ENCODE measurements at places on chromosomes 5 and 9.

DNA sequence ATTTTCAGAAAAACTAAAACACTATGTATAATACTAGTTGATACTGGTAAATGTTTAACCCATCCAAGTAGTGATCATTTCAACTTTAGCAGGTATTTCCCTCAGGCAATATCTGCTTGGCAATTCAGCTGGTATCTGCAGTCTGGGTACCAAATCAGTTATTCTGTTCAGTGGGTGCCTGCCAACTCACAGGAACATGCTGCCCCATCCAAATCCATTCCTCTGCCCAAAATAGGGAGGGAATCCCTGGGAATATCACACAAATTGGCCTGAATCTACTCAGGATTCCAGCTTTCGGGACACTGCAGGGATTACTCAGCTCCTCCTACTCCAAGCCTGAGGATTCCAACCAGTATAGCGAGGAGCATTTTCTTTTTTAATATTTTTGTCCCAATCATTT, 61.7 kb upstream of the PDE4D start:
- no peak for DNase-seq

DNA sequence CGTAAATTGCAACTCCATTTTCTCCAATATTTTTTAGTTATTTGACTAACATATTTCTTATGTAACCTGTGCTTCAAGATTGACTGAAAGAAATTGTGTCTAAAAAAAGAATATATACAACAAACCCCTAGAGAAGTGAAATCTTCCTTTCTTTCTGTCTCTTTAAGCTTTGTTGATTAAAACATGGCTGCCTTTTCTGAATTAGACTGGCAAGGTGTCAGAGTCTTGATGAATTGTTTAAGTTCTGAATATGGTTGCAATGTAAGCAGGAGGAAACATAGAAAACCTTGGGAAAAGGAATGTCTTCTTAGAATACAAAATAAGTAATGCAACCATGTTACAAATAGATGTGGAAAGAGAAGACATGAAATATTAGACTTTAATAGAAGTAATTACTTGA, 209.8 kb upstream of the CTNND2 start:
- DNase-seq: no peak

DNA sequence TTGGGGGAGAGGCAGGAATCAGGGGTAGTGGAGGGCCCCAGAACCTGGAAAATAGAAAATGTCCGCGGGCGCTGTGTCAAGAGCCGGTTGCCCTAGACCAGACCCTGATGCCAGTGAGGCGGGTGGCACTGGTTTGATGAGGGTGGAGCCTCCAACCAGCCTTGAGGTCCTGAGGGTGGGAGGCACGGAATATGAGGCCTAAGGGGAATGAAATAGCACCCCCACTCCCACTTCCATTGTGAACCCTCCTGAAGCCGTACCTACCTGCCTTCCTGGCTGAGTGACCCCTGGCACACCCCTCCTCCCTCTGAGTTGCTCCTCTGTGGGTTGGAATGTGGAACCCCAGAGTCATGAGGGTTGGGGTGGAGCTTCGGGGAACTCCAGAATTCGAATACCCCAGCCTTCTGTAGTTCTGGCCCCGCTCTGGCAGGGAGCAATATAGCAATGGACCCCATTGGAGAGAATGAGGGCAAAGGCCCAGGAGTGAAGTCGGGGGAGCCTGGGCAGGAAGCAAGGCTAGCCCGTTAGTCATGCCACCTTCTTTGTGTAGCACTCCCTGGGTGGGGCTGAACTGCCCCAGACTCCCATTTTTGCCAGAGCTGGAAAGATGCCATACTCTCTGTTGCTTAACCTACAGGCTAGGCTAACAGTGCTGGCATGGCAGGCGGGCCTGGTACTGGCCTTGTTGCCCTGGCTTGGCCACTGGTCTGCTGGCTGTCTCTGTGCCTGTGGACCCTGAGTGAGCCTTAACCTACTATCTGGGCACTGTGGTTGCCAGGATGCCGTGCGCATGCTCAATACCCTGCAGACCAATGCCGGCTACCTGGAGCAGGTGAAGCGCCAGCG, 1.0 kb downstream of the FPGS start:
- DNase-seq: no peak

DNA sequence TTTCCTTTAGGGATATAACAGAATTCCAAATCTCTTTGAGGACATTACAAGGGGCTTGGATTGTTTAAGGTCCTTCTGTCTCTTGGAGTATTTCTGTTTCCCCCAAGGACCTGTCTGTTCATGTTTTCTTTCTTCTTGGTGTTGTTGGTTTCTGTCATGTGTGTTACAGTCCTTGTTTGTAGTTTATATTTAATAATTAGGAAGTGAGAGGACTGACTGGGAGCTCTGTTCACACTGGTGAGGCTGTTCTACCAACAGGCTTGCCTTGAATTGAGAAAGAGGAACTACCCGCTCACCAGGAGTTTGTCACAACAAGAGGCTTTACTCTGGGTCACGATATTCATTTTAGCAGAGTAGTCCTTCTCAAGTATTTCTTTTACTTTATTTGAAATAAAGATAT, 119.2 kb upstream of the SV2C start:
- DNase-seq: peak; percentile 27

- DNase-seq: no peak
These were observed 77.0 kb upstream of the TMC1 start for GRCh38 chr9:72444435-72444834.

DNA sequence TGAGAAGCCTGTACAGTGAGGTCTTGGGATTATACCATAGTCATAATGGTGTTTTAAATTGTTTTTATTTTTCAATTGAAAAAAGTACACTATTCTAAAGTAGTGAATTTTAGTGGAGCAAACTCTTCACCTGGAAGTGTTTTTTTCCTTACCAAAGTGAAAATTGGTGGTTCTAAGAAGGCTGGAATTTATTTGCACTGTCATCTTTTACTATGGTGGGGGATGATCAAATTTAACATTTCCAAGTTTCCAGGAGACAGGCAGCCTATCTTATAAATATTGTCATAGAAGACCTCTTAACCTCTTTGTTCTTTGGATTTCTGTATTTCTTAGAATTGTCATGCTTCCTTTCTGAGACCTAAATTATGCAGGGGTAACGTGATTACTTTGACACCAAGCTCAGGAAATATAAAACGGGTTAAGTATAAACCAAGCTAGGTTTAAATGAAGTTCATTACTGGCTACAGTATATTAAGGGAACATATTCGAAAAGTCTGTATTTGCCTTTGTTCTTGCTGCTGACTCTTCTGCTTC, 20.2 kb downstream of the NDFIP1 start:
- DNase-seq: peak; percentile 68

- DNase-seq: no peak
These were observed 14.3 kb downstream of the GEMIN5 start for GRCh38 chr5:154923441-154924430.

DNA sequence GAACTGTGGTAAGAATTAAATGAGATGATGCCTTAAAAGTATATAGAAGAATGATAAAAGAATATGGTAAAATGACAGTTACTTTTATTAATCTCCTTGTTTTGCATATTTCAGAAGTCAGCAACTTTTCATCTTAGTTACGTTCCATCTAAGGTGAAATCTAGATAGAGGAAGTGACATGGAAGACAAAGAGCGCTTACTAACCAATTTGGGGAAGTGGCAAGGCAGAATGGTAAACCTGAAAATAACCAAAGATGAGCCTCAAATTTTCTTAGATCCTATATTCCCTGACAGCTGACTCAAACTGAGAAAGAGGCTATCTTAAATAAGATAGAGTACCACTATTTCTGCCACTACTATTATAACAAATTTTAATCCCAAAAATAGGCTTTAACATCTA, 52.5 kb downstream of the FGF10 start:
- DNase-seq: peak; percentile 31
